NCI-H510A treated with DMSO at 0.1 percent for 48 hours (cell line): ENCODE measurements at places on chromosomes 16 and 17.

GRCh38 chr17:67509390-67510287, 132.6 kb downstream of the PITPNC1 start:
- DNase-seq, result no peak

DNA sequence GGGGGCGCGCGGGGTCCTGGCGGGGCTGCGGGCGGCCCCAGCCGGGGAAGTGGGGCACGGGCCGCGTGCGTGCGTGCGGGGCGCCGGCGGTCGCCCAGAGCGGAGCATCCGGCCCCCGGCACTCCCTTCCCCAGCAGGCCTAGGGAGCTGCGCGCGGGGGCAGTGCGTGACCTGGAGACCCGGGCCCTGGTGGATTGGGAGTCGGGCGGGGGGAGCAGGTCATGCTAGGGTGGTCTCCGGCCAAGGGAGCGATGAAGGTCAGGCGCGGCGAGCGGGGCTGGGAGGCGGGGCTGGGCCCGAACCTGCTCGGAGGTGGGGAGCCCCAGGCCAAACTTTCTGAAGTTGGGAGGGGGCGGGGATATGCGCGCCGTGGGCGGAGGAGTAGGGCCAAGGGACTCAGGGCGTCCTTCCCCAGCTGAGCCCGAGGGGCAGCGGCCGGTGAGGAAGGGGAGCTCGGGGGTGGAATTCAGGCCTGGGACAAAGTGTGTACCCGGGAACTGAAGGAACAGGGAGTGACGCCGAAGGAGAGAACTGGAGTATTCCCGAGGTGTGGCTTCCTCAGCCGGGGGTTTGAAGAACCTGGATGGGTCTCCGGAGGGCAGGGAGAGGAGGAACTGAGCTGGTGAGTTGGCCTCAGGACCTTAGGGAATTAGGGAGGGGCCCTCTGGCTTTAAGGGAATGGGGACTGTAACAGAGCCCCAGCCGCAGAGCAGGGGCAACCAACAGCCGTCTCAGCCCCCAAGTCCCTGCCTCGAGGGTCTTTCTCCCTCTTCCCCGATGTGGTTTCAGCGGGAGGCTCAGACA, 589 bp downstream of the XYLT2 start:
- DNase-seq, result no peak

GRCh38 chr17:13933441-13934276, 135.6 kb upstream of the COX10 start:
- DNase-seq, result no peak

GRCh38 chr17:15910791-15911190, 34.1 kb upstream of the ADORA2B start:
- no peak for DNase-seq

DNA sequence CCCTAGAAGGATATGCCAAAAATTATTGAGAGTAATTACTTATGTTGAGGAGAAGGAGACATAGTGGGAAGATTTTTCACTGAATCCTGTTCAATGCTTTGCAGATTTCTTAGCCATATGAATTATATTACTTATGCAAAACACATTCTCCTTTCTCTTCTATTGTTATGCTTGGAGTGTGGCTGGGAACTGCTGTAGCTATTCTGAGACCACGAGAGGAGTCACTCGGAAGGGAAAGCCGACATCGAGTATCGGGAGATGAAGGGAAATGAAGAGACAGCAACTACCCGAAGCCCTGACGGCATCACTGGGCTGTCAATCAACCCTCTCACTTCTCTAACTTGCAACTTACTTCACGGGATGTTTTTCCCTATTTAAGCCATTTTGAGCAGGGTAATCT, 39.6 kb downstream of the STX8 start:
- no peak for DNase-seq

DNA sequence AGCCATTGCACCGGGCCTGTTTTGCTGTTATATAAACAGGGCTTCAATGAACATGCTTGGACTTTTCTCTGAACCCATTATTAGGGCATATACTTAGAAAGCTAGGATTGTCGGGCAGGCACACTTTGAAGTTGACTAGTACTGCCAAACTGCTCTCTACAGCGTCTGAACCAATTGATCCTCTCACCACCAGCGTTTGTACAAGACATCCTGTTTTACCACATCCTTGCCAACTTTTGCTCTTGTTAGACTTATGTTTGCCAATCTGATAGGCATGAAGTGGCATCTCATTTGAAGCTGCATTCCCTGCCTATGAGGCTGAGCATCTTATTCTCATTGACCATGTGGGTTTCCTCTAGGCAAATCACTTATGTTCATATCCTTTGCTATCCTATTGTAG, 7.4 kb upstream of the PPP1R9B start:
- DNase-seq, result no peak

DNA sequence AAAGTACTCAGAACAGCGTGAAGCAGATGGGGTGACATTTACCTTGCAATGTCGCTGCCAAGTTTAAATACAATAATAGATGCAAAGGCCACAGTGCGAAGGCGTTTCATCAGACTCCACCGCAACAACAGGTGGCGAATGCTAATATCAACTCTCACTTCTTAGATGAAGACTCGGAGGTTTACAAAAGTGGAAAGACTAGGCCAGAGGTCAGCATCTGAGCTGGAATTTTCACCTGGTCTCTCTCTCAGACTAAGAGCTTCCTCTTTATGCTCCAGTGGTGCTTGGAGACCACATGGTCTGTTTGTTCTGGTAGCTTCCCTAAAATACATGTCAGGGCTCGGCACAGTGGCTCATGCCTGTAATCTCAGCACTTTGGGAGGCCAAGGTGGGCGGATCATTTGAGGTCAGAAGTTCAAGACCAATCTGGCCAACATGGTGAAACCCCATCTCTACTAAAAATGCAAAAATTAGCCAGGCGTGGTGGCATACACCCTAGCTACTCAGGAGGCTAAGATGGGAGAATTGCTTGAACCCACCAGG, 169.1 kb downstream of the XYLT1 start:
- DNase-seq, result peak; percentile 97
